ENCODE measurements at places on chromosomes 2 and 18.

- DNase-seq, result no peak
Observed at GRCh38 chr2:121485039-121485438, 45.6 kb upstream of the RNU4ATAC start.

GRCh38 chr2:143828763-143829537 is 691.0 kb downstream of the ZEB2 start:
- no peak for DNase-seq

DNA sequence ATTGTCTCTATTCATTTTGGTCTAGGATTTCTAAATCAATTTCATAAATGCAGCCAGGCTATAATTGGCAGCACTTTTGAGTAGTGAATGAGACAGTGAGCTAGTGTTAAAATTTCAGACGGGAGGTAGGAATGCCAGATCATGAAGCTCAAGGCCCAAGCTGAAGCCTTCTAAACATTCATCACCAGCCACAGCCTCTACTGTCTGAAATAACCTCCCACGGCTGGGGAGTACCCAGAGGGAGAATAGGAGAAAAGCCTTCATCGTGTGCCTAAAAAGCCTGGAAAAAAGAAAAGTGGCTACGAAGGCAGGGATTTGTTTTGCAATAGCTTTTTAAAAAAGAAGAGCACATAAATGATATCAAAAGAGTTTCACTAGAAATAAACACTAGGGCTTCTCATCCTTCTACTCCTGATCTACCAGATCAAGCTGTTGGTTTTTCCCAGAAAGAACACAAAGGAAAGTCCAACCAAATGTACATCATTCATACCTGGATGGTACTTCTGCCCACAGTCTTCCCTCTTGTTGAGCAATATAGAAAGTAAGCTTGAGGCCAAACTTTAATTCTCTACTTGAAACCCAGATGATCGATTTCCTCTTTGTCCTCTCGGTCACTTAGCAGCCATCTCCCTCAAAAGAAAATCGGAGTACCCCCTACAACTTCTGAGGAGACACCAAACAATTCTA is 48.1 kb upstream of the SLC39A10 start:
- DNase-seq, result no peak

- no peak for DNase-seq
Observed at GRCh38 chr2:72094701-72095100, 53.0 kb downstream of the CYP26B1 start.

GRCh38 chr2:233356546-233357308 is 2.4 kb downstream of the DGKD start:
- peak; percentile 33 for DNase-seq

- no peak for DNase-seq
Observed at GRCh38 chr18:75518007-75518406, 90.5 kb upstream of the SMIM21 start.

DNA sequence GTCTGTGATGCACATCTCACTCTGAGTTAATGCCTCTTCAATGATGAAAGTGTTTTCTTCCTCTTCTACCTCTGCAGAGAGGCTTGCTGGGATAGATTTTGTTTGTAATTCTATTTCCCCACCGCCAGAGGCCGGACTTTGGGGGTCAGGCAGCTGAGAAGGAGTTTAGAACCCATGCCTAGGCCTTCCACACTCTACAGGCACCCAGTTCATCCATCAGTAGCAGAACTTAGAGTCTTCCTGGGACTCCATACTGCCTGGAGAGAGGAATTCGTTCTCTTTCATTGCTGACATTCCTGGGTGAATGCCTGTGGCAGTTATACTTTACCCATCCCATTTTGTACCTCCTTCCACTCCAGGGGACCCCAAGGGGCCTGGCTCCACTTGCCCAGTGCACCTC is 9.1 kb downstream of the TPRKB start:
- DNase-seq, result no peak

- DNase-seq, result no peak
Observed at GRCh38 chr2:163646687-163647086, 89.1 kb downstream of the FIGN start.

DNA sequence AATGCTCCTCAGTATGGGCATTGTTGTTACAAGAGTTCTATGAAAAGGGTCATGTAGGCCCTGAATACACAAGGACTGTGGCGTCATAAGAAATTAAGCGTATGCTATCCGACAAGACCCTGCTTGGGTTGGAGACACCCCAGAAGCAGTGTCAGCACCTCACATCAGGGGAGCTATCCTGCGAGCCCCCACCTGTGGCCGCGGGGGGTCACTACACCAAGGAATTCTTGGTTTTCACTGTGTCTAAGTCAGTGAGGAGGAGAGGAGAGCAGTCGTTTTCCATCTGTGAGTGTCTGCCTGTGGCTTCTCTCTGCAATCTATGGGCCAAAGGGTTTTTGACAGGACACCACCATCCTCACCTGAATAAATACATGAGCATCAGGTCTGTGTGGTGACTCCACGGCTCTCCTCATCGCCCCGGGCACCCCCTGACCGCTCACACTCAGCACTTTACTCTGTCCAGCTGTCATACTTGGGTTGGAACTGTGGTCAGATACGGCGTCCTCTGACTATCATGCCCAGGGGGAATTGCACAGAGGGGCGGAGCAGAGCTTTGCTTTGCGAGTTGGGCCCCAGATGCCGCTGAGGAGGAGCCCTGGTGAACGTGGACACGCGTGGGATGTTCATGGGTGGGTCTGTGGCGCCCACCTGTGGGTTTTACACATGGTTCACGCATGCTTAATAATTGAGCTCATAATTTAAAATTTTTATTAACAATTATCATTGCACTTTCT is 235.5 kb downstream of the MYT1L start:
- no peak for DNase-seq

DNA sequence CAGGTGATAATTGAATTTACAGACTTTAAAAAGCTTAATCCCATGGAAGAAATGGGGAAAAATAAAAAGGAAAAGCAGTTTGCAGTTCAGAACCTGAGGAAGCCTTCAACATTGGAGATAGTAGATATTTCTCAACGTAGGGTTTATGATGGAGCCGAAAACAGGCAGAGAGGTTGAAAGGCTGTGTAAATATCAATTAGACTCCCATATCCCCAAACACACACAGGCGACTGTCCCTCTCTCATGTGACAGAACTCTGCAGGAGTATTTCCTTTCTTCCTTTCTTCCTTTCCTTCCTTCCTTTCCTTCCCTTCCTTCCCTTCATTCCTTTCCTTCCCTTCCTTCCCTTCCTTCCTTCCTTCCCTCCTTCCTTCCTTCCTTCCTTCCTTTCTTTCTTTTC is 406.5 kb downstream of the LPIN1 start:
- DNase-seq, result no peak

DNA sequence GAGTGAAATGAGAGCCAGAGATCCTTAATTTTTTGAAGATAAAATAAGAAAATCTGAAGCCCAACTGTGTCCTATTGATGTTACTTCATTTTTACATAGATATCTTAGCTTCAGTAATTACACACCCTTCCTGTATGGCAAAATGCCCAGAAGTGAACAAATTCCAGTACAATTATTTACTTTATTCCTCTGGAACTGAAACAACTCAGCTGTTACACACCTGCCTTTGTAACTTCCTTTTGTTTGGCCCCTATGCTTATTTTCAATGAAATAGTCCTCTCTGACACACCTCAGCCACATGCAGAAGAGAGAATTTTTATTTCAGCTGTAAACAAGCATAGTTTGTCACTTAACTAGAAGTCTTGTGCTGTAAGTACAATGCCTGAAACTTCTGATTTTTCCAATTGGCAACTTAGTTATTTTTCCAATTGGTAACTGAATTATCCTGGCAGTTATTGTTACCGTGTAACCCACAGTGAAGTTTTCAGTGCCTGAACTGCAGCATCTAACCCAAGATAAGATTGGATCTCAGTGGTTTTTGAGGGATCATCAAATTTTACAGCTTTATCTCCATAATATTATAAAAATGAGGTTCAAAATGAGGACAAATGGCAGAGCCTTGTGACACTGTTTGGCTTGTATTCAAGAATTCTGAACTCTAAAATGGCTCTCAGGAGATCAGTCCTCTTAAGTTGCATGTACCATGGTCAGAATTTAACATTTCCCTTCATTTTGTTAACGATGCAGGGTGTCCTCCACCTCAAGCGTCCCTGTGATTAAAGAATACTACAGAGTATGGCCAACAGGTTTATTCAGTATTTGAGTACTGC is 82.6 kb downstream of the PKP4 start:
- DNase-seq, result no peak

GRCh38 chr2:101619191-101619591 is 78.3 kb upstream of the MAP4K4 start:
- DNase-seq, result no peak

- DNase-seq, result peak; percentile 48
Observed at GRCh38 chr2:161238560-161239325, 69.5 kb upstream of the PSMD14 start.
